Forelimb muscle (tissue), 1 donor: ENCODE measurements at places on chromosomes 11 and 22.

DNA sequence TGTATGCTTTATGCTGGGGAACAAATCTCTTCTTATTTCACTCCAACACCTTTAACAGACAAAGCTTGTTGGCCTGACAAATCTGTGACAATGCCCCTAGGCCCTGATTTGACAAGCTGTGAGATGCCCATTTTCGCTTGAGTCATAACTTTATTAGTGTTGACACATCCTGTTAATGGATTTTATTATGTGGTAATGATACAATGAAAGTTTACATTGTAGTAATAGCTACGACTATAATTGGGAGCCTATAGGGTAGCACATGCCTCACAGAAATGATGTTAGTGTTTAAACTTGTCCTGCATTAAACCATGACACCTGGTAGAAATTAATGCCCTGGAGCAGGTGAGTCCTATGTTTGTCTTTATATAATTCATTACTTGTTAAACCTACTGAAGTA lies 3.3 kb upstream of the MMP10 start:
- no peak for DNase-seq

- DNase-seq: no peak
Observed at GRCh38 chr22:43828725-43828997, 16.6 kb upstream of the EFCAB6 start.

DNA sequence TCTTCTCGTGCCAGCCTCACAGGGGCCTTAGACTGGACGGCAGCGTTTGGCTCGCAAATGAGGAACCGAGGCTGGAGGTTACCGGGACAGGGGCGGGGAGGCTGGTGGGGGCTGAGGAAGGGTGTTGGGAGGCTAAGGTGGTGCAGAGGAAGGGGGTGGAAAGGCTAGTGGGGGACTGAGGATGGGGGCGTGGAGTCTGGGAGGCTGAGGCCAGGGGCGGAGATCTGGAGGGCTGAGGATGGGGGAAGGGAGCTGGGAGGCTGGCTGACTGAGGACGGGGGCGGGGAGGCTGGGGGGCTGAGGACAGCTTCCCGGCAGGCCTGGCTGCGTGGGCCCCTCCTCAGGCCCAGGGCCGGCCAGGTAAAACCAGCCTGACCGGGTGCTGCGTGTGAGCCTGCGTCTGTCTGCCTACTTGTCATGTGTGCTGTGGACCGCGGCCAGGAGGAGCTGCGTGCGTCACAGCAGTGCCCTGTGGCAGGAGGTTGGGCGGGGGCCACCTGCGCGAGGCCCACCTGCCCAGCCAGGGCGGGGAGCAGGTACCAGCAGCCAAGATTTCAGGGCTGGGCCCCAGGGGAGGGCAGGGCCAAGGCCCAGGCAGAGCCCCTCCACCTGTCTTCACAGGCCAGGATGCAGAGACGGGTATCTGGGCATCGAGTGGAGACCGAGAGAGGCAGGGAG lies 9.4 kb upstream of the PIM3 start:
- no peak for DNase-seq

DNA sequence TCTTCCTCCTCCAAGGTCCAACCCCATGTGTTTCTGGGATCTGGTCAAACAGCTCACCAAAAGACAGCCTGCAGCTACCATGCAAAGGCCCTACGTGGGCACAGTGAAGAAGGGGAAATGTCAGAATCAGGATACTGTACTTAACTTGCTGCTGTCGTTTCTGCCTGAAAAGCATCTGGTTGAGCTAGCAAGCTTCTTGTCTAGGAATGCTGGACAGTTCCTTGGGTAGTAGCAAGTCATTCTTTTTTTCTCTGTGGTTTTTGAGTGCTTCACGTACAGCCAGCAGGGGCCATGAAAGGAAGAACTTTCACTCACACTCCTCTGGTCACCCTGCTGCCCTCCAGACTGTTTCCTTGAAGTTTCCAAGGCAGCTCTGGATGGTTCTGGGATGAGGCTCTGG lies 24.7 kb downstream of the RCOR2 start:
- DNase-seq: no peak

DNA sequence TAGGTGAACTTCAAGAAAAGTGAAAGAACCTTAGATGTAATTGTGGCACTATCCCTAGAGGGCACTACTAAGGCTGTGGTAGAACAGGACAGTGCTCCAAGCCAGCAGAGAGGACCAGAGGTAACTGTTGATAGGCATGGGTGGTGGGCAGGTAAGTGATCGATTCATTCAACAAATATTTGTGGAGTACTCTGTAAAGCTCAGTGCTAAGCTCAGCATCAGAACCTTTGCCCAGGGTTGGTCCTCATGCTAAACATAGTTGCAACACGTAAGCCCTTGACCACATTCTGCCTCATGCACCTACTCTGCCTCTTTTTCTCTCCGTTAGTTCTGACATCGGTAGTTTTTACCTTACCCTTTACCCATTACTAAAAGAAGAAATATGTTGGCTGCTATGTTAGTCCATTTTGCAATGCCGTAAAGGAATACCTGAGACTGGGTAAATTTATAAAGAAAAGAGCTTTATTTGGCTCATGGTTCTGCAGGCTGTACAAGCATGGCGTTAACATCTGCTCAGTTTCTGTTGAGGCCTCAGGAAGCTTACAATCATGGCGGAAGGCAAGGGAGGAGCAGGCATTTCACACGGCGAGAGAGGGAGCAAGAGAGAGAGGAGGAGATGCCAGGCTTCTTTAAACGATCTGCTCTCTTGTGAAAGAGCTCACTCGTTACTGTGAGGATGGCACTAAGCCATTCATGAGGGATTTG lies 18.4 kb upstream of the NNMT start:
- DNase-seq: no peak

DNA sequence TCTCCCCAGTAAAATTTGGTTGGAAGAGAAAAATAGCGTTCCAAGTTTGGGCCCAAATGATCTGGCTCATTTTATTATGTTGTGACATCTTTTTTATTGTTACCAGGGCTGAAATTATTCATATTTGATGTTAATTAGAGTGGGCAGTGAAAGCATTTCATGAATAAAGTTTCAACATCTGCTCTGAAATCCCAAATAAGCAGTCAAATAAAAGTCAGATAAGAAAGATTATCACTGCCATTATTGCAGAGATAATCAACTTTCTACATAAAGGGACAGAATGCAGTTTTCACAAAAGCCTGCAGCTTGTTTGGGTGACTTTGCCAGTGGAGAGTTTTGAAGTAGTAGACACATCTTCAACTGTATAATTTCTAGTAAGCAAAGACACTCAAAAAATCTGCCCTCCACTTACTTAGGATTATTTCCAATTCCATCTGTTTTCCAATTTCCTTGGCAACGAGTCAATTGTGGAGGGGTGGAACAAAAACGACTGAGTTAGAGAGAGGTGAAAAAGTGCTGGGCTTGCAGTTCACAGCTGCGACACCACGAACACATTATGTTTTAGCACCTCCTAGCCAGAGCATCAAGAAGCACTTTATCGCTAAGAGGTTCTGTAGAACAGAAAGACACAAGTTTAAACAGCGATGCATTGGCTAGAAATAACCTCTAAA lies 9.0 kb downstream of the TECTA start:
- DNase-seq: no peak

- DNase-seq: no peak
Observed at GRCh38 chr11:15858881-15859280, 497.5 kb downstream of the SOX6 start.

- no peak for DNase-seq
Observed at GRCh38 chr11:121188776-121189175, 87.7 kb downstream of the TECTA start.

- peak; percentile 51 for DNase-seq
Observed at GRCh38 chr11:122808478-122808869, 29.8 kb upstream of the CRTAM start.

DNA sequence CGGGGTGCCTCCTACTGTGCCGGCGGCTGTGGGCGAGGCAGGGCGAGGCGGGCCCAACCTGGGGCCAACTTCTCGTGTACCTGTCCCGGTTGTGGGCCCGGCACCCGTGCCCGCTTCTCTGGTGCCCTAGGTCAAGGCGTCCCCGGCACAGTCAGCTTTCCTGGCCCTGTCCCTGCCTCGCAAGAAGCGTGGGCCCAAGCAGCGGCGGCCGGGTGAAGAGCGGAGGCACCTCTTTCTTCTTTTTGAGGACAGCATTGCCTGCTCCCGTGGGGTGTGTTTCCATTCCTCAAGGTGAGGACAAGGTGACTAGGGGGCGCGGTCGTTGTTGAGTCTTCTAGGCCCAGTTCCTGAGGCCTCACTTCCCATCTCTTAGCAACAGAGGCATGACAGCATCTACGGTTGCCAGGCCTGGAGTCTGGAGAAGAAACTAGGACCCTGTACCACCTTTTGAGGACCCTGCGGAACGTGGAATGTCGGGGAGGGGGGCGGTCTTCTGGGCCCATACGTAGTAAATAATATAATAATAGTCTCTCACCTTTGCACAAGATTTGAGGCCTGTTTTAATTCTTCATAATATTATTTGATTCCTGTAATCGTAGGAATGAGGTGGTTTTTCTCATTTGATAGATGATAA lies 418 bp downstream of the ACO2 start:
- no peak for DNase-seq

GRCh38 chr11:122095681-122096262 lies 20.2 kb downstream of the BLID start:
- no peak for DNase-seq

DNA sequence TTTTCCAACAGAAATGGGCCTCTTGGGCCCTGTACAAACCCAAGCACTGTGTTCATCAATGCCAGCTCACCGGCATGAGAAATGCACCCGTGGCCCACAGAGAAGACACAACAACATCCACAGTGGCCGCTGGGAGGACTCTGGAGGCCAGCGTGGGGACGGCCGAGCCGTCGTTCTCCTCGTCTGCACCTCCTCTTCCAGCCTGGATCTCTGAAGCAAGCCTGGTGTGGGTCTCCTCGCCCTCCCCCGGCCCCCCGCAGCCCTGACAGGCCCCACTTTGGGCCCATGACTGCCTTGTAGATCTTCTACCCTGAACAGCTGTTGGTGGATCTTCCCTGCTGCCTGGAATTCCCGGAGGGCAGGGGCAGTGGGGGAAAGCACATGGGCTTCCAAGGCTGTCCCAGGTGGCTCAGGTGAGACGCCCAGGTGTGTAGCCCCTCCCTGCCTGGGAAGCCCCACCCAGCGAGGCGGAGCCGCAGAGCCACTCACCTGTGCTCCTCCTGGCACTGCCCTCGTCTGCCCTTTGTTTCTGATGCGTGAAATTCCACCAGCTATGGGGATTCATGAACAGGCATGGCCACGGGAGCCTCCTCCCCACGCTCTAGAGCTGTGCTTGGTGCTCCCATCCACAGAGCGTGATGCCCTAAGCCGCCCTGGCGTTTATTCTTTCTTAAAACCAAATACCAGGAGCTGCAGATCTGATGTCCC lies 225.9 kb downstream of the BRD1 start:
- no peak for DNase-seq

DNA sequence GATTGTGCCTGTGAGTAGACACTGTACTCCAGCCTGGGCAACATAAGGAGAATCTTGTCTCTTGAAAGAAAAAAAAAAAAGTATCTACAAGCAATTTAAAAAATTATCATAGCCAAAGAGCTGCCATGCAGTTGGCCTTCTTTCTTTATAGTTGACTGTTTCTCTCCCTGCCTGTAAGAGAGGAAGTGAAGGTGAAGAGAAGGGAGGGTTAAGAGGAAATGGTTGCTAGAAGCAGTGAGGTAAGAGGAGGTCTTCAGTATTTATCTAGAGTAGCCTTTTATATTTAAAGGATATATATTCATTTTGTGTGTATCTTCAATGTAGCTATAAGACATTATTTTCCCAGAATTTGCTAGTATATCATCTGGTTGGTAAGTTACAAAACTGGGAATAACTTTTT lies 217.9 kb downstream of the TMEM135 start:
- no peak for DNase-seq

DNA sequence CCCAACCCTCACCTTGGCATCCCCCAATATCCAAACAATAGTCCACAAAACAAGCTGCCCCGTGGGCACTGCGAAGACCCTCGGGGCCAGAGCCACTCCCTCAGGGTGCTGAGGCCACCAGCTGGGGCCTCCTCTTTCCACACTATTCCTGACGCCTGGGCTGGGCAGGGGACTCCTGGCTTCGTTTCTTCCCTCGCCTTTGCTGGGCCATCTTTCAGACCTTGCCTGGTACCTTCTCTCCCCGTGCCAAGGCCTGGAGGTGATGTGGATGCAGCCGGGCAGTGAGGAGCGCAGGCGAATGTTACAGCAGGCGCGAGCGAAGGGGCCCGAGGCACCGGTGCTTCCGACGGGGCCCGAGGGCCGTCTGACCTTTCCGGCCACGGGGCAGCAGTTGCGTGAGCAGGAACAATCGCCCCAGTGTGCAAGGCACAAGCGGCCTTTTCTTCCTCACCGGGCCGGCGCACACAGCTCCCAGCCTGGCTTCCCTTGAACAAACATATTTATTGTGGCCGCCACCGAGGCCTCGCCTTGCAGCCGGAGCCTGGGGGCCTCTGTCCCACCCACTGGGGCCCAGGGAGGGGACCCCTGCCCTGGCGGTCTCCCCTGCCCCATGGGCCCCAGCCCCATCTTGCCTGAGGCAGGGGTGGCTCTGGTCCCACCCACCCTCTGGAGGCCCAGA lies 32.6 kb upstream of the KCNQ1OT1 start:
- no peak for DNase-seq

GRCh38 chr11:128095466-128095981 lies 491.8 kb downstream of the ETS1 start:
- DNase-seq: no peak

- DNase-seq: no peak
Observed at GRCh38 chr22:22168941-22169867, 75.4 kb upstream of the VPREB1 start.

GRCh38 chr11:78957476-78958245 lies 383.0 kb upstream of the NARS2 start:
- no peak for DNase-seq

DNA sequence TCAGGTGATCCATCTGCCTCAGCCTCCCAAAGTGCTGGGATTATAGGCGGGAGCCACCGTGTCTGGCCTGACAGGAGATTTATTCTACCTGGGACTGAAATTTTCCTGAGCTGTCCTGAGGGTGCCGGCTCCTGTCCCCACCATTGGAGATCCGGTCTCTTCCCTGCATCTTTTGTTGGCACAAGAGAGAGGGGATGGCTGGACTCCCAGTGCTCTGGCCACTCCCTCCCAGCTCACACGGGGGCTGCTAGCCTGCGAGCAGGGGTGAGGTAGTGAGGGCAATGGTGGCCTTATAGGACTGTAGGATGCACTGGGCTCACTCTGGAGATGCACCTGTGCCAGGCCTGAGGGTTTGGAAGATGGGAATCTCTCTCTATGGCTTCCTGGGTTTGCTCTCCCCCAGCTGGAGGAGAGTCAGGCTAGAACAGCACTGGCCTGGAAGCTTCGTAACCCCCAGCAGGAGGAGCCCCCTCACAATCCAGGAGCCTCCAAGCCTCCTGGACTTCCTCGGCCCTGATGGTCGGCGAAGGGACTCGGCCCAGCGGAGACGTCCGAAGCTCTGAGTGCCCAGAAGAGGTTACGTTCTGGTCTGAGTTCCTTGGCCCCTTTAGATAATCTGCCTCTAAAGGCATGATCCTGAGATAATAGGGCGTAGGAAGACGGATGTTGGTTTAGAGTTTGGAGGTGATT lies 106.4 kb downstream of the NECTIN1 start:
- DNase-seq: no peak
